ENCODE measurements at places on chromosomes 7 and 10.

DNA sequence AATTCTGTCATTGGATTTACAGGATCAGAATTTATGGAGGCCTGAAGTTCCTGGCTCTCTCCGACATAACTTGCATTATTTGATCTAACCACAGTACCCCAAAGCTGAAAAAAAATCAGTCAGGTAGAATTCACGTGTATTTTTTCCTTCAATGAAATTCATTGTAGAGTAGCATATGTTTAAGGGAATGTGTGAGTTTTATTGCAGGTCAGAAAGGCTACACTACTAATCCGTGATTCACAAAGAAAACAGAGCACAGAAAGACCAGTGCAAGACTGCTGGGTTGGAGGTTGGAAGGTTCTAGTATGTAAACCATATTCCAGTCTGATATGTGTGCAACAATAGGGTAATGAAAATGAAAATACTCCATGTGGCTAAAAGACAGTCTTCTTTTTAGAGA, 247.0 kb upstream of the FERD3L start:
- no peak for DNase-seq

GRCh38 chr10:119947300-119947699, 54.8 kb downstream of the SEC23IP start:
- no peak for DNase-seq

DNA sequence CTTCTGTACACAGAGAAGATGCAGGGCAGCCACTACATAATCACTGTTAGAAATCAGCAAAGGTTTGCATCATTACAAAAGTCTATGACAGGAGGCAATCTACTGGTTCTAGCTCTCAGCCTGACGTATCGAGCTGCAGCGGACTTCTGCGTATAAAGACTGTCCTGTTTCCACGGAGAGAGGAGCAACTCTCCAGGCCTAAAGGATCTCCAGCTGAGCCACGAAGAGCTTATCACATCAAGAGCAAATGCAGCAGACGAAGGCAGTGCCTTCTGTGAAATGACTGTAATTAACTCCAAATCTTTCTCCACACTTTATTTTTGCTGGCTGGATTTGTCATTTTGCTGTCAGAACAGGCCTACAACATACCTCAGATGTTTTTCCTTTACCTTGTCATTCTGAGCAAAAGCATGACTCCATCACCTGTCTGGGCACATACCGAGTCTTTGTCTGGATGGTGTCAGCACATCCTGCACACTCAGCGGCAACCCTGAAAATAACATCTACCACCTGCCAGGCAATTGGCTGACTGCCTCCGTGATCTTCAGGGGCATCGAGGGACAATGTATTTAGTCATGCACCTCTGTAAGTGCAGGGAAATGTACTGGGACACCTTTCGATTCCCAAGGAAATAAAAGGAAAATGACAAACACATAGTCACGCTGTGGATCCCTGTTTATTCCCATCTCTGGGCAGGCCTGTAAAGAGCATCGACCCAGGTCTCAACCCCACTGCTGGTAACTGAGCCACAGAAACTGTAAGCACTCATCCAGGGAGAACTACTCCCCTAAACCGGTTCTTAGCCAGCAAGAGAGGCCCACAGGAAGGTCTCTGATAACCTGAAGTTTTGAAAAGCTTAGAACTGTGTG, 26.3 kb upstream of the SH3PXD2A start:
- peak; percentile 87 for DNase-seq

- no peak for DNase-seq
Measured at GRCh38 chr7:44486001-44486400, 4.5 kb downstream of the NUDCD3 start.

- no peak for DNase-seq
Measured at GRCh38 chr7:34064519-34065158, 159.3 kb downstream of the BMPER start.

GRCh38 chr7:27866828-27867672, 127.1 kb downstream of the TAX1BP1 start:
- DNase-seq: no peak

- DNase-seq: no peak
Measured at GRCh38 chr10:113713640-113713982, 33.9 kb downstream of the CASP7 start.

- DNase-seq: no peak
Measured at GRCh38 chr10:84493951-84494848, 165.8 kb downstream of the CCSER2 start.

DNA sequence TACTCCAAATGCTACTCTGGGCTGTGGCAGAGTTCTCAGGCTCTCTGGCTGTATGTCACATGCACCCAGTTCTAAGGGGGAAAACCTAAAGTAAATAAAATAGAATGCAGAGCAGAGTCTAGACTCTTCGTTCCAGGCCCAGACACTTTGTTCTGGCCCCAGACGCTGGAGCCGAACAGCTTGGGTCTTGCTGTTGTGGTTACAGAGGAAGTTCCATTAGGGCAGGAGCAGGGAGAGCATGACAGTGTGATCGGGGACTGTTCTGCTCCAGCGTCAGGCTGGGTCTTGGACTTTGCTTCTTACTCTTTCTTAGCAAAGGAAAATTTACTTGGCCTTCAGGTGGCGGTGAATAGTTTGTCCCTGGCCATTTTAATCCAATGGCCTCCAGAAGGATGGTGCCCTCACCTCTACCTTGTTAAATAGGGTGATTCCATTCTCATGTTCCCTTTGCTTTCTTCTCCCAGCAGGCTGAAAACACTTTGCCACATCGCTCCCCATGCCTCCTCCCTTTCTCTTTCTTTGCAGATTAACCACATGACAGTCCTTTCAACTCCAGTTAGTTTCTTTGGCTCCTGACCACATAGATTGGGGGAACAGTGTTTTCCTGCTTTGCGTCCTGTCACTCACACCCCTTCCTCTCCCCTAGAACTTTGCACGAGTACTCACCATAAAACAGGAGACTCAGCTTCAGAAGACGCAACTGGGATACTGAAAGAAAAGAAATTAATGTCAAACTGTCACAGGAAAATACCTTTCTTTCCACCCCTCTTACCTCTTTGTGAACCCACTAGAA, 730.8 kb downstream of the SUGCT start:
- DNase-seq: no peak

- DNase-seq: no peak
Measured at GRCh38 chr10:84613336-84614021, 285.1 kb downstream of the CCSER2 start.

GRCh38 chr10:88881922-88882645, 2.0 kb downstream of the STAMBPL1 start:
- no peak for DNase-seq

DNA sequence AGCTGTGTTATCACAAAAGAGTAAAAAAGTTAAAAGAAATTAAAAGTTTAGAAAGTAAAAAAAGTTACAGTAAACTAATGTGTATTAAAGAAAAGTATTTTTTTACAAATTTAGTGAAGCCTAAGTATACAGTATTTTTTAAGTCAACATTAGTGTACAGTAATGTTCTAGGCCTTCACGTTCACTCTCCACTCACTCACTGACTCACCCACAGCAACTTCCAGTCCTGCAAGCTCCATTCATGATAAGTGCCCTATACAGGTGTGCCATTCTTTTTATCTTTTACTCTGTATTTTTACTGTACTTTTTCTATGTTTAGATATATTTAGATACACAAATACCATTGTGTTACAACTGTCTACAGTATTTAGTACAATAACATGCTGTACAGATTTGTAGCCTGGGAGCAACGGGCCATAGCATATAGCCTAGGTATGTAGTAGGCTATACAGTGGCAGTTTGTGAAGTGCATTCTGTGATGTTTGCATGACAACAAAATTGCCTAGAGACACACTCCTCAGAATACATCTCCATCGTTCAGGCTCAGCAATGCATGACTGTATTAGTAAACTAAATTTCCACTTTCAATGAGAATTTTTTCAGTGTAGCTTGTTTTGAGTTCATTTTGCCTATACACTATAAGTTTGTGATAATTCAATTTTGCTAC, 539.9 kb upstream of the C7orf33 start:
- no peak for DNase-seq

DNA sequence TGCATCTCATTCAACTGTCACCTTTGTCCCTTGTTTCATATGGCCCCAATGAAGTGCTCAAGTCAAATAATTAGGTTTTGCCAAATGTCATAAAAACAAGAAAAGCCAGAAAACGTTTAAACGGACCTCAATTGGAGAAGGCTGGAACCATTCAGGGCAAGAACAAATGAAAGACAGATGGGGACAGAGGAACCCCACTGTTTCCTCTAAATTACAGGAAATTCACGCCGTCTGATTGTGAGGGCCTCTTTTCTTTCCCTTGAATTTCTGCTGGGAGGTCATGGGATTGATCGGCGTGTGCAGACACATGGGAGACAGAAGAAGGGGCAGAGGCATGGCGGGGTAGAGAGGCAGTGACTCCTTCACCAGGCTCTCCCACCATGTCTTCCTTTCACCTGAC, 656.4 kb downstream of the KCNMA1 start:
- no peak for DNase-seq

- DNase-seq: no peak
Measured at GRCh38 chr7:108525327-108525984, 479 bp downstream of the PNPLA8 start.

DNA sequence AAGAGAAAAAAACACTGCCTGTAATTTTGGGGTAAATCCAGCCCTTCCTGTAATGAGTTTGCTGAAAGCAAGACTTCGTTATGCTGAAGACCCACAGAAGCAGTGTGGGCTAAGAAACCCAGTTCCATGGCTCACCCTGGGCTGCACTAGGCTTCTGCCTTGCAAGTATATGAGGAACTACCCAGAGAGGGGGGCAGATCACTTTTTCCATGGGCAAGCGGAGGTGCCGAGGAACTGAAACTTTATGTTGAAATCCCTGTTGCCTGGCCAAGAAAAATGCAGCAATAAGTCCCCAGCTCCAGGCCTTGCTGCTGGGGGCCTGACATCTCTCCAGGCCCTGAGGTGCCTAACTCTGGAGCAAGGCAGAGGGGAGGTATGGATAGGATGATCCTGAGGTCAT, 8.5 kb downstream of the RASSF4 start:
- no peak for DNase-seq

- DNase-seq: peak; percentile 94
Measured at GRCh38 chr10:94402204-94402842, at the start of gene TBC1D12. Gene TBC1D12, plus strand, starts transcription at chr10:94402541. Its CDS starts 73 bp downstream, at chr10:94402614.

DNA sequence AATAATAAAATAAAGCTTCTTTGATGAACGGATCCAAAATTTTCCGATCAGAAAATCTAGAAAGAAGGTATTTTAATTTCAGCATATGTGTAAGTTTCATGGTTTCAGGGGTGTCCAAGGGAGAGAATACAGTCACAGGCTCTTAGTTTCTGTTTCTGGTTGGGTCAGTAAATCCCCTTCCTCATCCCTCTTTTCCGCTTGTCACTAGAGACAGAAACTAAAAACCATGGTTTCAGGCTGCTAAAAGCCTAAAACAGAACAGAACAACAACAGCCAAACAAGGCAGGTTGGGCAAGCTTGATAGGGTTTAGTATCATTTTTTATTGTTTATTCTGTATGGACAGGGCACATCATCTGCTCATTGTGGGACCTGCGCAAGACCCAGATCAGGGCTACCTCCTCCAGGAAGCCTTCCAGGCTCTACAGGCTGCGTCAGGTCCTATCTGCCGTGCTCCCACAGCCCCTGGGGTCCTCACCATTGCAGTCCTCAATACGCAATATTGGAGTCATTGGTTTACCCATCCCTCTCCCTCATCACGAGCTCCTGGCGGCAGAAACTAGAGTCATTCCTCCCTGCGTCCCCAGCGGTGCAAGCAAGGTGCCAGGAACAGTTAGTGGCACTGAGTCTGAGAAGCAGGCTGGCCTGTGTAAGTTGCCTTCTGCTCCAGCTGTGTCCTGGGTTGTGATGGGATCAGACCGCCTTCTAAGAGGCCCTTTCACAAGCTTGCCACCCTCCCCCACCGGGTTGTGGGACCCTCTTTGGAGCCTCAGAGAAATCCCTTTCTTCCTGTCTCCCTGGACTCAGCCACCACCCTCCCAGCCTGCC, 70.2 kb upstream of the CUX1 start:
- no peak for DNase-seq

DNA sequence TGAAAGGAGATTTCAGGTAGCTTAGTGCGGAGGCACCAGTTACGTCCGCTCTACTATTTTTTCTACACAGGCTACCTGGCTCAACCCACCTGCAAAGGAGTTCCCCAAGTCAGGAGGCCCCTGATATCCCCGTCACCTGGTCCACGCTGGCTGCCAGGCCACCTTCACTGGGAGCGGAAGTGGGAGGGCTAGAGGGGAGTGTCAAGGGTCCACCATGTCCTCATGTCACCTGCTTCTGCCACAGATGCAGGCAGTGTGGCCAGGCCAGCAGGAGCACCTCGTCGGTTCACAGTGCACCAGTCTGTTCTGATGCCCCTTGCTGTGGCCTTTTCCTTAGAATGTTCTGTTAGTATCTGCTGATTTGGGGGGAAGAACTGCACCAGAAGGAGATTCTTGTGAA, 16.9 kb downstream of the NOM1 start:
- no peak for DNase-seq

GRCh38 chr10:78476844-78477243, 443.2 kb downstream of the RPS24 start:
- DNase-seq: no peak

DNA sequence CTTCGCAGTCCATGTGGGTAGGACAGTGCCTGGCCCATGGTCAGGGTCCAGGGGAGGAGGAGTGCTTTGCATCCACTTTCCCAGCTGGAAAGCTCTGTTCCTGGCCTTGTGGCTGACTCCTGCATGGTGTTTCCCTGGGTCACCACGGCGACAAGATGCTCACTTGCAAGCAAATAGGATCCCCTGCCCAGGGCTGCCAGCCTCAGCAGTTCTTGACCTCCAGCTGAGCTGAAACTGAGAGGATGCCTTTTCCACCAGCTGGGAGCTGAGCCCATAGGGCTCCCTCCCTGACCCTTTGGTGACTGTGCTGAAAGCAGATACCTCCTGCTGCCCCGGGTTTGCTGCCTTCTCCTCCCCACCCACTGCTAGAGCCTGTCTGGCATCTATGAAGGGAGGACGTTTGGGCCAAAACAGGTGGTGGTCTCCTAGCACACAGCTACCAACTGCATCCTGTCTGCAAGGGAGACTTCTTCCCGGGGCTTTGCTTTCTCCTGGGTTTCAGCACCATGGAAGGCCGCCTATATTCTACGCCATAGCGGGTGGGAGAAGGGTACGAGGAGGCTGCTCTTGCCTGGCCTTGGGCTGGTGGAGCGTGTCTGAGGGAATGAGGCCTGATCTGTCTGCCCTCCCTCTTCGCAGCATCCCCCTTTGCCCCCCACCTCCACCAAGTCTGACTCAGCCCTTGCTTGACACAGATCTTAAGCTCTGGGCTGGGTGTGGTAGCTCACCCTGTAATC, 34.4 kb downstream of the UBTD1 start:
- DNase-seq: no peak

GRCh38 chr10:57849691-57850357, 417.9 kb downstream of the IPMK start:
- DNase-seq: no peak

DNA sequence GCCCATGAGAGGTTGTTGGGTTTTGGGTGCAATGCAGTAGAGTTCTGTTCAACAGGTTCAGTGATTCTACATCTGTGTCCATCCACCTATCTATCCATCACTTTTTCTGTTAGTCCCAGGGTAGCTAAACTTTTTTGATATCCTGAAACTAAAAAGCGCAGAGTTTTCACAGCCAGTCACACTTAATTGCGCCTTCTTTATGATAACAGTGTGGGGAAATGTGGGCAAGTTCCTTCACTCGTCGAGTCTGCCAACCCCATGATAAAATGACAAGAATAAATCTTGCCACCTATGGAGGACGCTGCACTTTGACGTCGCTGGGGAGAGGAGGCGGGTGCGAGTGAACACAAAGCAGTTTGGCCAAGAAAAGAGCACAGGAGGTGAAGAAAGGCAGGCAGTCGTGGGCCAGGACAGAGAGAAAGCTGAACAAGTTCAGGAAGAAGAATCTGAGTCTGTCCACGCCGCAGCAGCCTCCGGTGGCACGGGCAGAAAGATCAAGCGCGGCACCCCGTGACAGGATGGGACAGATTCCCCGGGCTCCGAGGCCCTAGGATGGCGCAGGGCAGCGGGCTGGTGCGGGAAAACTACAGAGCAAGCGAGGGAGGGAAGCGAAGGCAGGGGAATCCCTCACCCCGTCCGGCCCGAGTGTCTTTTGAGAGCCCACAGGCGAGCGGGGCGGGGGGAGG, 9.2 kb downstream of the SP8 start:
- no peak for DNase-seq

Data from breast epithelium (tissue), 4 donors.